Stimulated activated CD4-positive, alpha-beta T cell treated with anti-CD3 and anti-CD28 coated beads, Interleukin-12 subunit alpha, Interleukin-12 subunit beta, amount 100 ng/mL, for 4 hours (primary cell): ENCODE measurements at places on chromosomes 5 and 9.

DNA sequence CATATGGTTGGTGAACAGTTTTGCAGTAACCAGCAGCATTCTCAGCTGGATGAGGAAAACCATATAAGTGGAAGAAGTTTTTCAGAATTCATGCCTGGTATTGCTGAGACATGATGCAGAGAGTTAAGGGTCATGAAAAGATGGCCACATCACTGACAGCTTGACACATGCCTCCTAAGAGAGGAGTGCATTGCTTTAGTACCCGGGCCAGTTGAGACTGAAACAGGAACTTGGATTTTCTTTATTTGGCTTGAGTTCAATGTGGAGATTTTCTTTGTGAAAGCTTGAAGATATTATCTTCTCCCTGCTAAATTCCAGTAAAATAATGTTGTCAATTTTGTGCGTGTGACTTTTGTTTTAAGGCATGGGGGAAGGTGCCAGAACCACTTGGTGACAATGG is 35.8 kb downstream of the HACD4 start:
- no peak for DNase-seq

- DNase-seq = no peak
Observed at GRCh38 chr5:115624994-115625393, 842 bp downstream of the TMED7 start.

- DNase-seq = no peak
Observed at GRCh38 chr9:137458194-137459151, 661 bp downstream of the NSMF start.

GRCh38 chr5:154575546-154576428 is 97.8 kb upstream of the HAND1 start:
- DNase-seq = no peak
